ENCODE measurements at places on chromosomes 7 and 10. TPM values are rescaled to one million over a fixed set of nuclear protein-coding genes. Genes with fewer than 3 reads are reported as not detected.
A peak's percentile ranks its signal among the peaks of the same experiment; 100 is the strongest.

PNLIPRP2 gene
- 1.2 TPM for total RNA-seq

- no peaks in the 10 kb centered on the region for H3K36me3 ChIP-seq
- no peak for DNase-seq
- no peak overlapping the region for H3K4me3 ChIP-seq
- no peaks in the 10 kb centered on the region for H3K4me1 ChIP-seq
Observed at GRCh38 chr7:21317966-21318915, 109.6 kb upstream of the SP4 start.

- H3K4me3 ChIP-seq = no peak overlapping the region
- DNase-seq = peak; percentile 75
- no peaks in the 10 kb centered on the region for H3K4me1 ChIP-seq
- no peaks in the 10 kb centered on the region for H3K27me3 ChIP-seq
- no peak overlapping the region for H3K27ac ChIP-seq
Observed at GRCh38 chr10:65570143-65571010, 1355.5 kb upstream of the LRRTM3 start.

DNA sequence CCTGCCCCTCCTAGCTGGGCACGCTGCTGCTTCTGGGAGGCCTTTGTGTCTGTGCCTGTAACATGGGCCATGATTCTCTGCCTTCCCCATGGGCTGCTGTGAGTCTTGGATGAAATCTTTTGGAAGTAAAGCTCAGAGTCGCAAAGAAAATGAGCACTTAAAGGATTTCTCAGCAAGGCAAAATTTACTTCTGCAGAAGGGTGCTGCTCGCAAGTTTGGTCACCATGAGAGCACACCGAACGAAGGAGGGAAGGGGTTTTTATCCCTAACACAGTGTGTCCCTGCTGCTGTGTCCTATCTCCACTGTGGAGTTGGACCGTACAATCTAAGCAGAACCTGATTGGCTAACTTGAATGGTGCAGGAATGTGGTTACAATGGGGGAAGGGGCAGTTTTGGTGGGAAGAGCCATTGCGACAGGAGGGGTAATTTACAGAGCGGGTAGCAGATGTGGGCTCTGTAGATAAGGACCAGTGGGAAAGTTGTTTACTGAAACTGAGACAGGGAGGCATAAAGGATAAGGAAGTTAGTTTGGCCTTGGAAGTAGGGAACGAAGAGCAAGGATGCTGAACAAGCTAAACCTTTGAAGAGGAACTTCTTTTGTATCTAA is 57.5 kb downstream of the FANK1 start:
- no peaks in the 10 kb centered on the region for H3K4me1 ChIP-seq
- H3K36me3 ChIP-seq = no peaks in the 10 kb centered on the region

- H3K27ac ChIP-seq = no peak overlapping the region
- H3K36me3 ChIP-seq = peaks cover 6% of the 10 kb centered on the region
- DNase-seq = no peak
- H3K4me1 ChIP-seq = no peaks in the 10 kb centered on the region
- H3K4me3 ChIP-seq = no peak overlapping the region
- no peaks in the 10 kb centered on the region for H3K27me3 ChIP-seq
Observed at GRCh38 chr7:134660242-134660785, 13.7 kb downstream of the BPGM start.

CDHR3 gene
- total RNA-seq = 5.1 TPM

DNA sequence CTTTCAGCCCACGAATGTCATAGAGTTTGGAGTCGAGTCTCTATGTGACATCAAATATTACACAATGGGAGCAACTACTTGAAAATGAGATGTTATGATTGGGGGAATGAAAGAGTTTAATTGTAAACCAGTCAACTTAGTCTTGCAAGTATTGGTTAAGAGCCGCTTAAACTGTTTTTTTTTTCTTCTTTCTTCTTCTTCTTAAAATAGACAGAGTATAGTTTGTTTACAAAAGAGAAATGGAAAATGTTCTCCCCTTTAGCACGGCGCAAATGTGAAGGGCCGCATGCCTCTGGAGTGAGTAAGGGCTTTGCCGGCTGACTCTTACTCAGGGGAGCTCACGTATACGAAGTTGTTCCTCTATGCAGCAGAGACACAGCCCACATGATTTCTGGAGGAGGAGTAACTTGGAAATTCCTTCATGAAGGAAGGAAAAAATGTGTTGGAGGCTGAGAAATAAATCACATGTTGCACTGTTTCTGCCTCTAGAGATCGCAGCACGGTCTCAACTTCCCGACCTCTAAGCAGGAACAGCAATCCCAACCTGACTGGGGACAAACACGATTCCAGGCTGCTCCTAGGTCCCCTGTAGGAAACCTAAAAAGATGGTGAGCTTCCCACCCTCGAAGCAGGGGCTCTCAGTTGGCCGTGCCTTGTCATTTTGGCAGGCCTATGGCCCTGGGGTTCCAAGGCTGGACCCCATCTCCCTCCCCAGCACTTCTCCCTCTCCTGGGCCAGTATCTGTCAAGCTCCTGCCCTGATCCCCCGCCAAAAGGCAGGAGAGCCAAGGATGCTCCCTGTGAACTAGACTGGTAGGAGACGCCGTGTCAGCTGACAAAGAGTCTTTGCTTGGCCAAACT is 44.8 kb downstream of the MYOF start:
- H3K36me3 ChIP-seq = no peaks in the 10 kb centered on the region
- DNase-seq = peak; percentile 92
- H3K27ac ChIP-seq = peak overlapping the region; percentile 100
- no peak overlapping the region for H3K4me3 ChIP-seq
- peaks cover 9% of the 10 kb centered on the region for H3K4me1 ChIP-seq
- H3K27me3 ChIP-seq = no peaks in the 10 kb centered on the region

DNA sequence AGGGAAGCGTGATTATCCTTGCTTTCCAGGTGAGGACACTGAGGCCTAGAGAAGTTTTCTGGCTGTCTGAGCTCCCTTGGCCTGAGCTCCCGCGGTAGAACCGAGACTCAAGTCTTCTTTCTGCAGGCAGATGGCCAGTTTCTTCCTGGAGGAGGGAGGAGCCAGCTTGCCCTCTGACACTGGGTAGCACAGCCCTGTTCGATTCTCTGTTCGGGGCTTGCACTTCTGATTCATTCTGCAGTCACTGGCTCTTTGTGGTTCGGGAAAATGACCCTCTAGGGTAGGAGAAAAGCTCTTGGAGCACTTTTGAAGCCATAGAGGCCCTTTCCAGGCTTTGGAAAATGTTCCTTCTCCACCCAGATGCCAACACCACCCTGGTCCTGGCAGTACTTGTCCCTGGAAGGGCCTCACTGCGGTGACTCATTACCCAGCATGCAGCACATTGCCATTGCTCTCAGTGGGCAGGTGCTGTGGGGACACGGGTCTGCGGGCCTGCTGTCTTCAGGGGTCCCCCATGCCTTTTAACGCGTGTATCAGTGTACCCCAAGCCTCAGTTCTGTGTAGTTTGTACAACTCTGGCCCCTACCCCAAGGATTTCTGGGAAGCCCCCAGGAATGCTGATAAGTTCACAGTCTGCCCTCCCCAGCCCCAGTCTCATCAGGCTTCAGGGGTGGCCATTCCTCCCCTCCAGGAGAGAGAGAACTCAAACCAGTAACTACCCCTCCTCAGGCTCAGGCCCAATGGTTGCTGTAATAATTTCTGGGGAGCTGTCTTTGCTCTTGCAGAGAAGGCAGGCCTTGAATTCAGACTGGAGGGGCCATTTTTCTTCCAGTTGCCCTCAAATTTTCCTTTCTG is 11.9 kb downstream of the CHST3 start:
- no peaks in the 10 kb centered on the region for H3K27me3 ChIP-seq
- no peak overlapping the region for H3K27ac ChIP-seq
- no peaks in the 10 kb centered on the region for H3K36me3 ChIP-seq
- no peak overlapping the region for H3K4me3 ChIP-seq
- peak; percentile 80 for DNase-seq

PON3 gene
- total RNA-seq = 5.5 TPM

DNA sequence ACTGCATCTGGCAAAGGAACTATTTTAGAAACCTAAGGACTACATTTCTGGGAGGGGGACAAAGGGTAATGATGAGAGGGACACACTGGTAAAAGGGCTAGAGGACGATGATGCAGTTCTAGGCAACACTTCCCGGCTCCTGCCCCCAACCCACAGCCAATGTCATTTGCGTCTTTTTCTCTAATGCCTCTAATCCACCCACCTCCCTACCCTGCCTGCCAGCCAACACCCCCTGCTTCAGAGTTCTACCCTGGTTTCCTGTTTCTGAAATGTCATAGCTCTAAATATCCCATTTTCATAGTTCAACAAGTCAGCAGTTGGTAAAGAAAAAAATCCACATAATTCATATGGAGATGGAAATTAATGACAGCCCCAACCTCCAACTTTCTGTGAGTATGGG is 79.0 kb downstream of the KIAA1549 start:
- no peak overlapping the region for H3K4me3 ChIP-seq
- H3K27me3 ChIP-seq = no peaks in the 10 kb centered on the region
- H3K27ac ChIP-seq = no peak overlapping the region
- H3K4me1 ChIP-seq = no peaks in the 10 kb centered on the region

DNA sequence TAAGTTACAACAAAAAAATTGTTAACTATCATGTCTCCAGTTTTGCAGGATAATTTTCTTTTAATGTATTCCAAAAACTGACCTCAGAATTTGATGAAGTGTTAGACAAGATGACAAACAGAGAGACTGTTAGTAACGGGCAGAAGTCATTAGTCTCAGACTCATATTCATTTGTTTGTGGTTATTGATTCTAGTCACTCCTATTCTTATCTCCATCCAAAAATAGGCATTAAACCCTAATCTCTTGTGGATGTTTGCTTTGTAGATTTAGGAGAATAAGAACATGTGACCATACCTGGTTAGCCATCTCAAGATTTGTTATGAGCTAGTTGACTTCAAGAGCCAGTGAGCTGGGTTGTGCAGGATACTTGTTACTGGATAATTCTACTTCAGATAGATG is 261.1 kb downstream of the AUTS2 start:
- DNase-seq = no peak
- H3K4me3 ChIP-seq = no peak overlapping the region

- no peak for DNase-seq
- no peak overlapping the region for H3K4me3 ChIP-seq
- H3K27ac ChIP-seq = no peak overlapping the region
- H3K27me3 ChIP-seq = no peaks in the 10 kb centered on the region
- no peaks in the 10 kb centered on the region for H3K4me1 ChIP-seq
- no peaks in the 10 kb centered on the region for H3K36me3 ChIP-seq
Observed at GRCh38 chr7:128271471-128271941, 30.4 kb downstream of the LEP start.
